ENCODE measurements at places on chromosomes 7 and 10. TPM values are rescaled to one million over a fixed set of nuclear protein-coding genes. Genes with fewer than 3 reads are reported as not detected.

The CAMK2B gene
- total RNA-seq, result not detected

The ACSL5 gene
- 57.8 TPM for total RNA-seq

The PNLIPRP1 gene
- not detected for total RNA-seq

The CHN2 gene
- 2.4 TPM for total RNA-seq

The DDIT4 gene
- 166 TPM for total RNA-seq

The LRRD1 gene
- not detected for total RNA-seq

The TMEM229A gene
- total RNA-seq, result not detected

The SAP25 gene
- total RNA-seq, result 34.6 TPM

The FKBP6 gene
- not detected for total RNA-seq

The RPA3 gene
- 93.4 TPM for total RNA-seq

- no peaks in the 10 kb centered on the region for H3K27me3 ChIP-seq
- H3K36me3 ChIP-seq, result peaks cover 22% of the 10 kb centered on the region
- DNase-seq, result no peak
- H3K4me1 ChIP-seq, result peaks cover 2% of the 10 kb centered on the region
- no peak overlapping the region for H3K27ac ChIP-seq
- no peak overlapping the region for H3K4me3 ChIP-seq
Measured at GRCh38 chr7:77867537-77867865, 68.9 kb downstream of the PHTF2 start.

- no peaks in the 10 kb centered on the region for H3K4me1 ChIP-seq
- no peak overlapping the region for H3K4me3 ChIP-seq
- H3K27ac ChIP-seq, result no peak overlapping the region
- DNase-seq, result no peak
- H3K36me3 ChIP-seq, result no peaks in the 10 kb centered on the region
Measured at GRCh38 chr10:31723106-31723750, 205.4 kb downstream of the ARHGAP12 start.

- no peaks in the 10 kb centered on the region for H3K27me3 ChIP-seq
- H3K4me3 ChIP-seq, result no peak overlapping the region
- H3K27ac ChIP-seq, result no peak overlapping the region
- H3K36me3 ChIP-seq, result no peaks in the 10 kb centered on the region
Measured at GRCh38 chr7:42573881-42574672, 337.1 kb upstream of the GLI3 start.

DNA sequence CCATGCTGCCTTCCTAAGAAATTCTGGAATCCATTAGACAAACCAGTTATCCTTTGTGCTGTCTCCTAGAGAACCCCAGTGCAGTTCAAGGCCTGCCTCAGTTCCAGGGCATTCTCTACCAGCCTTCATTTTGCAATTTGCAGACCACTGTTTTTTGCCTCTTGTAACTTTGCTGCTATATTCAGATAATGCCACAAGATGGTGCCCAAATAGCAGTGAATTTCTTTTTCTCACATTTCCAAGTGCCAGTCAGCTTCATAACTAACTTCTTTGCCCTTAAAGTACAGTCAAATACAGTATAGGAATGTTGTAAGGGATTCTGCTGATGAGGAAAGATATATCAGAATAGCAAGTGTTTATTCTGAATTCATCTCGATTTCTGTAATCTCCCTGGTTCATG, 25.2 kb downstream of the LOXL4 start:
- no peak overlapping the region for H3K4me3 ChIP-seq
- H3K4me1 ChIP-seq, result peaks cover 8% of the 10 kb centered on the region
- no peak for DNase-seq
- no peak overlapping the region for H3K27ac ChIP-seq

DNA sequence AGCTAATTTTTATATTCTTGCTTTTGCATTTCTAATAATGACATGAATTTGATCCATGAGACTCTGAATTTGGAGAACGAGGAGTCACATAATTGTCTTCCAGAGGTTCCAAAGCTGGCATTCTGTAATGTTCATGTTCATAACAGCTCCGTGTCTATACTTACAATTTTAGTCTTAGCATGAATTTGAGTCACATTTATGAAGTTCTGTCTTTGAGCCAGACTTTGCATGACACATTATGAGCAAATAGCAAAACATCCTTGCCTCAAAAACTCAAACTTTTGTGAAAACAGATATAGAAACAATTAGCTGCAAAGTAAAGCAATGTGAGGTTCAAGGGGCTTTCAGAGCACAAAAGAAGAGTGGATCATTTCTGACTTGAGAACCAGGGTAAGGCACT, 44.5 kb upstream of the CAV2 start:
- no peaks in the 10 kb centered on the region for H3K27me3 ChIP-seq
- H3K4me1 ChIP-seq, result no peaks in the 10 kb centered on the region
- no peak overlapping the region for H3K4me3 ChIP-seq
- H3K36me3 ChIP-seq, result no peaks in the 10 kb centered on the region
- no peak overlapping the region for H3K27ac ChIP-seq

GRCh38 chr7:24587853-24588252, 14.6 kb downstream of the PALS2 start:
- H3K36me3 ChIP-seq, result peaks cover 2% of the 10 kb centered on the region
- peak; percentile 57 for DNase-seq
- no peak overlapping the region for H3K27ac ChIP-seq
- H3K4me1 ChIP-seq, result peaks cover 13% of the 10 kb centered on the region
- no peaks in the 10 kb centered on the region for H3K27me3 ChIP-seq

DNA sequence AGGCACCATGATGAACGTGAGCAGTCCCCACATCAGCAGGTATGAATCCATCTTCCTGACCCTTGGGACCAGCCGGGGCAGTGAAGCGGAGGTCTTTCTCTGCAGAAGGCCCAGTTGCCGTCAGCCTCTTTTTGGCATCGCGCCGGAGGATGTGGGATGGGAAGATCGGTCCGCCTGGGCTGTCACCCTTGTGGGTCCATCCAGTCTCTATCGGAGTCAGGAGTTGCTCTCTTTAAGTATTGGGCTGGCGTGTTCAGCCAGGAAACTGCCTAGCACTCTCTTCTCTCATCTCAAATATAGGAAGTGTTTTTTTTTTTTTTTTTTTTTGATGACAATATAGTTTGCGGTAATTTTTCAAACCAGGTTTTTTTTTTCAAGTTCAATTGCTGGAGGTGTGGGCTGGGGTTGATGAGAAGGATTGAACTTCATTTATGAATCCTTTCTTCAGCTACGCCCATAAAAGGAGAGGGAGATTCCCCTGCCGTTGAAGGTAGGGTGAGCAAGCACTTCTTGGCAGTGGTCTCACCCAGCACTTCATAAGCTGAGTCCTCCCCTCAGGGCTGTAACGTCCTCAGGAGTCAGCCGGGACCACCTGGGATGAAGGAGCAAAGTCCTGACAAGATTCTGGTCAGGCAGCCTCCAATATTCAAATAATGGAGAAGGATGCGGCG, at the start of gene IL2RA:
IL2RA (minus strand) TSS at position 267 of the 671 bp plus-strand sequence; CDS start at position 51, 216 bp downstream.
- peak; percentile 68 for DNase-seq
- H3K4me1 ChIP-seq, result peaks cover 75% of the 10 kb centered on the region
- peak within 1 kb of the TSS; percentile 96 for H3K4me3 ChIP-seq
- H3K27ac ChIP-seq, result peak within 1 kb of the TSS; percentile 92
- H3K27me3 ChIP-seq, result no peaks in the 10 kb centered on the region

DNA sequence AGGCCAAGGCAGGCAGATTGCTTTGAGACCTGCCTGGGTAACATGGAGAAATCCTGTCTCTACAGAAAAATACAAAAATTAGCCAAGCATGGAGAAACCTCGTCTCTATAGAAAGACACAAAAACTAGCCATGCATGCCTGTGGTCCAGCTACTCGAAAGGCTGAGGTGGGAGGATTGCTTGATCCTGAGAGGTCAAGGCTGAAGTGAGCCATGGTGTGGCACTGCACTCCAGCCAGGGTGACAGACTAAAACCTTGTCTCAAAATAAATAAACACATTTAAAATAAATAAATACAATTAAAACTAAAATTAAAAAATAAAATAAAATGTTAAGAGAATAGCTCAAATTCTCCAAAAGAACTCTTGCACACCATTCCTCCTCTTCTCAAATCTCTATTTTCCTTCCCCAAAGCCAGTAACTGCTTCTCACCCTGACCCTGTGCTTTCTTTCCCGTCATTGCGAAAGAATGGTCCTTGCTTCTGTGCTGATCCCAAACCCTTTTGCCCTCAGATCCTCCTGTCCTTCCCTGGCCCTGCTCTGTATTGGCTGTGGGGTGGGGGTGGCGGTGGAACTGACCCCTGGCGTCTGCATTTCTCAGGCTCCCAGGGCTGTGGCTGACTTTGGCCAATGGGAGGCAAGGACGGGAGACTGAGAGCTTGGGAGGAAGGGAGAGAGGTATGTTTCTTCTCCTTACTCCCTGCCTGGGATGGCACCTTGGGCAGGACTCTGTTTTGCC, 12.4 kb downstream of the SRGN start:
- DNase-seq, result no peak

DNA sequence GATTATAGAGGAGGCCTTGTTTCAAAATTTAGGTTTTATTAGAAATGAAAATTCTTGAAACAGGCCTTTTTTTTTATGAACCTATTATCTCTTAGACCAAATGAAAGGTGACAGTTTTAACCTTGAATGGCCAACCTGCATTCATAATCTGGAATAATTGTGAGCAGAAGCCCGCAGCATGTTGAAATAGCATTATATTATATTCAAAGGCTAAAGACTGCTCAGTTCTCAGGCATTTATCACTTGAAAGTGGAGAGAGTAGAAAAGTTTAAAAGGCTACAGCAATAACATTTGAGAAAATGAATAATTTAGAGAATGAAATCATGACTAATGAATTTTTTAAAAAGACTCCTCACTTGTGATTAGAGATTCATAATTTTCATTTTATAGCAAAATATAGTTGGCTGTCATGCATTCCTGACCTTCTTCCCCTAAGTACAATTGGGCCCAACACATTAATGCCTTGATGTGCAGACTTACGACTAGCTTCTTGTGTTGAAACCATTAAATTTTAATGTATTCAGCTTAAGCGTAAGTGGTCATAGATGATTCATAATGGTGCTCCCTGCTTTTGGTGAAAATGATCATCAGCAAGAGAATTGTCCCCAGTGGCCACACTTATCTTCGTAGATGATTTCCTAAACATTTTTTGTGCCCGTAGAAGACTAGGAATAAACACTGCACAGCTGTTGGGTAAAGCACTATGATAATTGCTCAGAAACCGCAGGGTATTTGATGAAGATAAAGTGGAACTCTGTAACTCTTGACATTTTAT, 346.6 kb upstream of the BMPER start:
- no peaks in the 10 kb centered on the region for H3K27me3 ChIP-seq
- no peaks in the 10 kb centered on the region for H3K4me1 ChIP-seq
- no peak overlapping the region for H3K4me3 ChIP-seq
- no peaks in the 10 kb centered on the region for H3K36me3 ChIP-seq
- no peak overlapping the region for H3K27ac ChIP-seq

GRCh38 chr10:121091961-121092719, 241.0 kb downstream of the WDR11 start:
- H3K4me1 ChIP-seq, result no peaks in the 10 kb centered on the region
- no peaks in the 10 kb centered on the region for H3K36me3 ChIP-seq
- H3K27ac ChIP-seq, result no peak overlapping the region
- no peak overlapping the region for H3K4me3 ChIP-seq

DNA sequence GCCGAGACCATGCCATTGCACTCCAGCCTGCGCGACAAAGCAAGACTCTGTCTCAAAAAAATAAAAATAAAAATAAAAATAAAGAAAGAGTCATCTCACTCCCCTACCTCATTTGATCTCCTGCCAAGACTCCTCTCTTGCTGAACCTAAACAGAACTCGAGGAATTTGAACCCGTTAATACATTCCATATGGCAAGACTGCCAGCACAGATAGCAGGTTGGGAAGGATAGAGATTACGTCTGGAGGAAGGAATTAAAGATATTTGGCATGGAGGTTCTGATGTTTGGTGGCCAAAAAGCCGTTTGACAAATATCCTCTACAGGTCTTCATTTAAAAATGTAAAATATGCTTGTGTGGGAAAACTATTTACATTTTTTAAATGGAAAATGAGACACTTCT, 549.6 kb downstream of the HTR7 start:
- H3K27me3 ChIP-seq, result no peaks in the 10 kb centered on the region
- H3K27ac ChIP-seq, result no peak overlapping the region

DNA sequence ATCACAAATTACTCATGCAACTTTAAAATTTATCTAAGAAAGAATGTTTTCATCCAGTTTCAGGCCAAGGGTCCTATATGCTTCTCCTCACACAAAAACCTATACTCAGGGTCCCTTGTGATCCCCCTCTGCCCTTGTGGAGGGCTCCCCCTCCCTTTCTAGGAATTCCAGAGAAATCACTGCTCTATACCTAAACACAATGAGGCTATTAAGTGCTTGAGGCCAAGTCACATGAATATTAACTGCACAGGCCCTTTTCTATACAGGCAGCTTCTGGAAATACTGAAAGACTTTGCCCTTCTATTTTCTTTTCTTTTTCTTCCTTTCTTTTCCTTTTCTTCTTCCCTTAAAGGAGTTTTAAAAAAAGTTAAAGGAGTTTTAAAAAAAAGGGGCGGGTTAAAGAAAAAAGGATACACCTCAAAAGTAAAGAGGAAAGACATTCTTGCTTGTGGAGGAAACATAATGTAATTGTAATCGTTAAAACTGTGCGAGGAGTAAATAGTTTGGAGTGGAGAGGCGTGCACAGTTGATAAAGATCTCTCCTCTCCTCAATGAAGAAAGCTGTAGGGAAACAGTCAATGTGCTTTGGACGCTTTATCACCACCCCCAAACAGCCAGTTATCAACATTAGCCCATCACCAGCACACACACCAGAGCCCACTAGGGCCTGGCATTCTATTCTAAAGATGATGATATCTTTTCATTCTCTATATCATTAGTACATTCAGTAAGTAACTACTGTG, 16.4 kb downstream of the GRB10 start:
- H3K36me3 ChIP-seq, result peaks cover 5% of the 10 kb centered on the region
- H3K4me3 ChIP-seq, result no peak overlapping the region

DNA sequence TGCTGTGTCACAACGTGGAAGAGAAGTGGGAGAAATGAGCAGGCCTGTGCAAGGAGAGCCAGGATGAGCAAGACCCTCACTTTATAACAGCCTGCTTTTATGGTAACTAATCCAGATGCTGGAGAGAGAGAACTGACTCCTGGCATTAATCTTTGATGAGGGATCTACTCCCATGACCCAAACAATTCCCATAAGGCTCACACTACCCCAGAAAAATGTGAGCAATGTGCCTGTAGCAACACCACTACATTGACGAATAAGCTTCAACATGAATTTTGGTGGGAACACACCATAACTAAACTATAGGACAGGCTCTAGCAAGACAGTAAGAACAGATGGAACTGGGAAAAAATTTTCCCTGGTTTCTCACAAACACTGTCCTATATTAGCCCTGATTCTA, 173.6 kb upstream of the PRSS58 start:
- H3K36me3 ChIP-seq, result no peaks in the 10 kb centered on the region
- no peak overlapping the region for H3K27ac ChIP-seq
- no peak overlapping the region for H3K4me3 ChIP-seq
- H3K4me1 ChIP-seq, result peaks cover 31% of the 10 kb centered on the region
- no peak for DNase-seq

GRCh38 chr10:102001435-102002068, 54.4 kb downstream of the ARMH3 start:
- H3K27me3 ChIP-seq, result no peaks in the 10 kb centered on the region
- peaks cover 32% of the 10 kb centered on the region for H3K36me3 ChIP-seq

GRCh38 chr7:8277394-8277982, 15.5 kb upstream of the ICA1 start:
- H3K27ac ChIP-seq, result no peak overlapping the region
- no peaks in the 10 kb centered on the region for H3K36me3 ChIP-seq
- H3K4me1 ChIP-seq, result no peaks in the 10 kb centered on the region
- H3K27me3 ChIP-seq, result peaks cover 4% of the 10 kb centered on the region
